NCI-H1436 treated with DMSO at 0.1 percent for 48 hours (cell line): ENCODE measurements at places on chromosomes 3 and 15.

- no peak for DNase-seq
Observed at GRCh38 chr3:49699281-49699979, 10.1 kb downstream of the RNF123 start.

- DNase-seq, result no peak
Observed at GRCh38 chr15:99454941-99455788, 110.6 kb upstream of the MEF2A start.

DNA sequence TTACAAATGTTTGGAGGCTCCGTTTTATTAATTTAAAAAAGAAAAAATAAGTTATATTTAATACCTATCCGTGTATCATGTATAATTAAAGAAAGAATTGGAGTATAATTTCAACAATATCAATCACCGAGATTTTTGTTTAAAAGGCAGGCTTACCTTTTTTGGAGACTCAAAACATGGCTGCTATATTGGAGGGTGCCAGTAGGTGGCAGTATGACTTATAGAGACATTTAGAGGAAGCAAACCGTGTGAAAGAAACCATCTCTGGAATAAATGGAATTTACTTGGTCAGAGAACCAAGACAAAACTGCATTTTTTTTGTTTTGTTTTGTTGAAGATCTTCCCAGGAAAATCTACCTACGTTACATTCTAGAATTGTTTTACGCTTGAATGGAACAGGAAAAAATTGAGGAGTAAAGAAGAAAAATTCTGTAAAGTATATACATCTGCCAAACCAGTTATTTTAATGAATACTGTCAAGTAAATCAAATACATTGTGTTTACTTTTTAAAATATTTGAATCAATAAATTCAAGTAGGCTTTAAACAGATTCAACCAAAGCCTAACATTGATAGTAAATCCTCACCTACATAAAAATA is 802.6 kb upstream of the ALCAM start:
- DNase-seq, result no peak

GRCh38 chr3:57283334-57283733 is 9.2 kb downstream of the ASB14 start:
- no peak for DNase-seq
